ENCODE measurements at places on chromosomes 5 and 9.

- no peak for DNase-seq
These were observed 168.8 kb downstream of the DROSHA start for GRCh38 chr5:31362931-31363568.

- no peak for DNase-seq
These were observed 270.0 kb upstream of the TLE4 start for GRCh38 chr9:79301551-79302391.

DNA sequence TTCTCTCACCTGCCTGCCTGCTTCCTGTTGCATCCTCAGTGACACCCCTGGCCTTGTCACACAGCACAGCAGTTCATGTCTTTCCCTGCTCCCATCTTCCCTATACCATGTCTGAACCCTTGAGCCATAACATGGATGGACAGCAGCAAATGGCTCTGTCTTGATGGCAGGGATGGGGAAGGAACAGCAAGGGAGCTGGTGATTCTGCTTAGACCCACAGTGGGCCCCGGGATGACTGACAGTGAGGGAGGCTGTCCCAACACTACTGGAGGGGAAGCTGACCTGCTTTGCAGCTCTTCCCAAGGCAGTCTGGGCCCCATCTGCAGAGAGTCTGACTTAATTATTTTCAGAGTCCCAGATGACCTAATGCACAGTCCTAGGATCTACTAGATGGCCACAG is 48.2 kb downstream of the MARCHF3 start:
- DNase-seq: no peak

- no peak for DNase-seq
These were observed 31.1 kb downstream of the SV2C start for GRCh38 chr5:76114179-76114851.

- no peak for DNase-seq
These were observed 53.1 kb upstream of the EDIL3 start for GRCh38 chr5:84437673-84438315.

GRCh38 chr5:38607396-38607795 is 51.0 kb upstream of the LIFR start:
- DNase-seq: no peak

- DNase-seq: no peak
These were observed 18.8 kb upstream of the KCNIP1 start for GRCh38 chr5:170484847-170485615.

DNA sequence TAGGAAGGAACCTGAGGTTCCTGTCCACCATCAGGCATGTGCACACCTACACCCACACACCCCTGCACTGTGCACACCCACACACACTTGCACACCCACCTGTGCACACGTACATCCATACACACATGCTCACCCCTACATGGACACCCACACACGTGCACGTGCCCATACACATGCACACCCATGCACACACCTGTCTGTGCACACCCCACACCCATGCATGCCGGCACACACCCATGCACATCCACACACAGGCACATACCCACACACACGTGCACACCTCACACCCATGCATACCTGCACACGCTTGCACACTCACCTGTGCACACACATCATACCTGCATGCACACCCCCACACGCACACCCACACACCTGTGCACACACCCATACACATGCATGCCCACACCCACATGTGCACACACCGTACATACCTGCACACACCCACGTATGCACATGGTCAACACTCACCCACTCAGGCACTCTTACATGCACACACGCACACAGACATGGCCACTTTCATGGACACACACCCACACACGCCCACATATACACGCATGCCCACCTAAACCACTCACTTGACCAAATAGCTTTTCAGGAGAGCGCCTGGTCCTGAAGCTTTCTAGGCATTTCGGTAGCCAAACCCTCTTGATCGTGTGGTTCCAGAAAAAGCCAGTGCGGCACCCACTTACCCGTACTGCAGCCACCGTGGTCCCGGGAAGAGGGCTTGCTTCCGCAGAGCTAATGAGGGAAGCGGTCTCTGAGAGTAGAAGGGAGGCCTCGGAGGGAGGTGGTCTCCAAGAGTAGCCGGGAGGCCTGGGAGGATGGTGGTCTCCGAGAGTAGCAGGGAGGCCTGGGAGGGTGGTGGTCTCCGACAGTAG is 36.7 kb upstream of the CLPTM1L start:
- DNase-seq: no peak

GRCh38 chr5:79820648-79821047 is 131.0 kb downstream of the CMYA5 start:
- no peak for DNase-seq

DNA sequence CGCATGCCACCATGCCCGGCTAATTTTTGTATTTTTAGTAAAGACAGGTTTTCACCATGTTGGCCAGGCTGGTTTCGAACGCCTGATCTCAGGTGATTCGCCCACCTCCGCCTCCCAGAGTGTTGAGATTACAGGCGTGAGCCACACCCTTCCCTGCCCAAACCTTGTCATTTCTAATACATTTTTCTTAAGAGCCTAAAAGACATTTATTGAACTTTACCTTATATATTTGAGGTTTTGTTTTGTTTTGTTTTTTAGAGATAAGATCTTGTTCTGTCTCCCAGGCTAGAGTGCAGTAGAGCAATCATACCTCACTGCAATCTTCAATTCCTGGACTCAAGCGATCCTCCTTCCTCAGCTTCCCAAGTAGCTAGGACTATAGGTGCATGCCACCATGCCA is 39.8 kb upstream of the FANCC start:
- DNase-seq: no peak

- DNase-seq: no peak
These were observed 868.7 kb upstream of the CDH9 start for GRCh38 chr5:27906931-27907601.

GRCh38 chr5:34620185-34620584 is 35.9 kb upstream of the RAI14 start:
- DNase-seq: no peak

- no peak for DNase-seq
These were observed 24.0 kb downstream of the DCTN4 start for GRCh38 chr5:150734579-150735384.

GRCh38 chr5:137954131-137954879 is 65.0 kb downstream of the PKD2L2 start:
- DNase-seq: no peak

GRCh38 chr5:3380689-3381088 is 214.9 kb upstream of the IRX1 start:
- no peak for DNase-seq

DNA sequence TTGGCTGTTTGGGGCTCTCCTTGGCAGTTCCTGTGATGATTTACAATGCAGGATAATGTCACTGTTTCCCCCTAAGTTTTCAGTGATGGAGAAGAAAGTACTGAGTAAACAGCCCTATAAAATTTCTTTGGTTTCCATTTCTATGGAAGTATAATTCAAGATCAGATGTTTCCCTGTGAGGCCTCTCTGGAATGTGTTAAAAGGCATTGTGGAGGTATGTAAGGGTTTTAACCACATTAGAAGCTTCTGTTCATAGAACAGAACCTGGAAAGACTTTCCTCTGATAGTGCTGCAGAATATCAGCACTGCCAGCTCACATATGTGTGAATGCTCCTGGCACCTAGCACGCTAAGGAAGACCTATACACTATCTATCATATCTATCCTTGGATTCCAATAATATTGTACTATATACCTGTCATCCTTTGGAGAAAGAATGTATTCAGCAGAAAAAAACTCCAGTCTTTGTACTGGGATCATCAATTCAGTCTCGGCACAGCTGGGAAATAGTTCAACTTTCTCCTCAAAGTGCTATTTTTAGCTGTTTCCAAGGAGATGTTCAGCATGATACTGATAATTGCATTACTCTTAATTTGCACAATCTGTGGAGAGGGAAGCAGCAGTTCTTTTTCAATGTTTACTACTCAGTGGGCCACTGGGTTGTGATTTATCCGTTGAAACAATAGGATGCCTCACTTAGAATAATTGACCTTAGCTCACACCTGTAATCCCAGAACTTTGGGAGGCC is 21.9 kb downstream of the TTC1 start:
- no peak for DNase-seq

GRCh38 chr5:145483212-145483611 is 351.9 kb downstream of the PRELID2 start:
- DNase-seq: no peak

DNA sequence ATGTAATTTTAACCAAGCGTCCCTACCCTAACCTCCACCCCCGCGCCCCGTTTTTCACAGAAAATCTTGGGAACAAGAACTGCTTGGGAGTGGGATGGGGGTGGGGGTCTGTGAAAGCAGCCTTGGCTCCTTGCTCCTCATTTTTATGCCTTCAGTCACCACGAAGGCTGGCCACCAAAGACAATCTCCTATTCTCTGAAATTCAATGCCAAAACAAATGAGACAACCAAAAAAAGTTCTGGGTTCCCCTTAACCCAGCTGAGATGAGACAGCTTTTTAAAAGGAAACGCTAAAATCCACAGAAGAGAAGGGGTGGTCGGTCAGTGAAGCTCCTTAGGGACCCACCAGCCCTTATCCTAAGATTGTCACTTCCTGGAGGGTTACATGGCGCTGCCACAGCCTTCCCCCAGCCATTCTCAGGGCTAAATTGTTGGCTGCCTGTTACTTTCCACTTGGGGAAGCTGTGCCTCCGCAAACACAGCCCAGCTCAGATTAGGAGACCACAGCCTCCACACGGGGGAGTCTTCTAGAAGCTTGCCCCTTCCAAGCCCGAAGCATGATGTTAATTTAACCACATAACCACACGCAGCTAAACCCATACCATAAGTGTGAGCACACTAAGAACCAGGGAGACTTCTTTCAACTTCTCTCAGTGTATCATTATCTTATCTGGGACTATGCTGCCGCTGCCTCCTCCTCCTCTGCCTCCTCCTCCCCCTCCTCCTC is 136.3 kb downstream of the FOXD1 start:
- no peak for DNase-seq

DNA sequence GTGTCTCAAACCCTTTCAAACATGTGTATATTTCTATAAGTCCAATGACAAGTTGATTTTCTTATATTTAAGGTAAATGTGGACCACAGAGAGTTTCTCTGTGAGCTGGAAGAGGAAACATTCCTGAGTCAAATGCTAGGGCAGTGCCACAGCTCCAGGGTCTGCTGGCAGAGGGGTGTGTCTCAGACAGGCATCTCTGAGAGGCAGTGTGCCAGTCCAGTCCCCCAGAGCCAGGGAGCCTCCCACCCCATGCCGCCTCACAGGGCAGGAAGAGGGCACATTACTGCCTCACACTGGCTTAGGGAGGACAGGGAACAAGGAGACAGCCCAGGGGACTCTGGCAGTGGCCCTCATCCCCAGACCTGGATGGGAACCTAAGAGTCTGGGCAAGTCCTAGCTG is 120.2 kb downstream of the TENT4A start:
- DNase-seq: no peak

DNA sequence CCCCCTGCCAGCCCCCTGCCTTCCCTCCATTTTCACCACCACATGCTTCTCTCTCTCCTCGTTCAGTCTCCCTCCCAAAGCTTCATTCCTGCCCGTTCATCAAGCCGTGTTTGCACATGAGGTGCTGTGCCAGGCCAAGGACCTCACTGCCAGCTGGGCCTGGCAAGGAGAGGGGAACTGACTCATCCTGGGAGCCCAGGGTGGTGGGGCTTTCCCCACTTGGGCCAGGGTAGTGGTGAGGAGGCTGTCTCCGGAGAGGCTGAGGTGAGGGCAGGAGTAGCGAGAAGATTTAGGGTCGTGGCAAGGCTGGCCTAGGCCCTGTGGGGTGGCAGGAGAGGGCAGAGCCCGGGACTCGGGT is 30.4 kb upstream of the NOTCH1 start:
- DNase-seq: no peak

GRCh38 chr9:134895097-134895496 is 14.5 kb downstream of the FCN2 start:
- no peak for DNase-seq

- no peak for DNase-seq
These were observed 431.4 kb upstream of the CCNG1 start for GRCh38 chr5:163005949-163006348.

DNA sequence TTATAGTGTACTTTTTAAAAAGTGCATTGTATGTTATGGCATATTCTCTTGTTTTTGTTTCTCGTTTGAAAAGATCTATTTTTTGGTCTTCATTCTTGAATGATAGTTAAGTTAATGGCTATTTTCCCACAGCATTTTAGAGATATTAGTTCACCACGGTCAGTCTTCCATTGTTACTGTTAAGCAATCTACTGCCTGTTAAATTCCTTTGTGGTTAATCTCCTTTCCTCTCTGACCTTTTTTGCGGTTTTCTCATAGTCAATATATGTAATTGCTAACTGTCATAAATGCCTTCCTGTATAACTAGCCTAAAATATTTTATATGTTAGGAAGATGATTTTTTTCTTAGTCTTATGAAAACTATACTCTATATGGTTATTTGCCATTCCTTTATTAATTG is 250.8 kb upstream of the FBXL7 start:
- no peak for DNase-seq

- no peak for DNase-seq
These were observed 23.3 kb downstream of the TNFSF8 start for GRCh38 chr9:114906922-114907571.

GRCh38 chr5:128228008-128228407 is 144.4 kb downstream of the SLC12A2 start:
- no peak for DNase-seq

- no peak for DNase-seq
These were observed 41.0 kb downstream of the FXN start for GRCh38 chr9:69076550-69076949.

DNA sequence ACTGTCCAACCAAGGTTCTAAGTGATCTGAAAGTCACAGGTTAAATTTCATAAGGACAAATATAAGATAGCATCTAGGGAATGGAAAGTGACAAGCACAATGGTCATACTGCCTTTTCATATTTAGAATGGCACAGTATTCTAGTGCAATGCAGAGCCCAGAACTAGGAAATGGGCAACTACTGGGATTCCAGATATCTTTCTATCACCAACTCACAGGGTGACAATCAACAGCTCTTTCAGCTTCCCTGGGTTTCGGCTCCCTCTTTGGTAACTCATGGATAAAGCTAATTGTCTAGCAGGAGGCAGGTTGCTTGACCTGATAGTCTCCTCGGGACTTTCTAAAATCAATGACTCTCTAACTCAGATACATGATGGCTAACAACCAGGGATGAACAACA is 60.4 kb downstream of the NR3C1 start:
- DNase-seq: no peak

- no peak for DNase-seq
These were observed 321.5 kb downstream of the NTRK2 start for GRCh38 chr9:84990850-84991513.

DNA sequence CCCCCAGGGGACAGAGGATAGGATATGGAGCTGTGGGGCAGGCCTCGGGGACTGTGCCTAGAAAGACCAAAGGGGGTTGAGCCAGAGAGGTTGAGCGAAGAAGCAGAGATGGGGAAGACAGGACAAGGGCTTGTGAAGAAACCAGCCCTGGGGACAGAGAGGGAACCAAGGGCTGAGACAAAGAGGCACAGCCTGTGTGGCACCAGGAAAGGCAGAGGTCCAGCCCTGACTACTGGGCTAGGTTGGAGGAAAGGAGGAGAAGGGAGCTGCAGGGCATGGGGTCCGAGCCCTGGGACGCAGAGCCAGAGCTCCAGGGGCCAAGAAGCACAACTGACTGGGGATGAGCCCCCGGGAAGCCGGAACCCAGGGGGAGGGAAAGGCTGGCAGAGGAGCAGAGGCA is 9.2 kb downstream of the REEP2 start:
- DNase-seq: no peak
